CD4-positive, CD25-positive, alpha-beta regulatory T cell (primary cell): ENCODE measurements at places on chromosomes 12 and 14.

GRCh38 chr14:91261115-91261514, 16.6 kb upstream of the GPR68 start:
- no peaks in the 10 kb centered on the region for H3K27me3 ChIP-seq
- H3K4me1 ChIP-seq = peaks cover 32% of the 10 kb centered on the region
- H3K4me3 ChIP-seq = no peak overlapping the region

DNA sequence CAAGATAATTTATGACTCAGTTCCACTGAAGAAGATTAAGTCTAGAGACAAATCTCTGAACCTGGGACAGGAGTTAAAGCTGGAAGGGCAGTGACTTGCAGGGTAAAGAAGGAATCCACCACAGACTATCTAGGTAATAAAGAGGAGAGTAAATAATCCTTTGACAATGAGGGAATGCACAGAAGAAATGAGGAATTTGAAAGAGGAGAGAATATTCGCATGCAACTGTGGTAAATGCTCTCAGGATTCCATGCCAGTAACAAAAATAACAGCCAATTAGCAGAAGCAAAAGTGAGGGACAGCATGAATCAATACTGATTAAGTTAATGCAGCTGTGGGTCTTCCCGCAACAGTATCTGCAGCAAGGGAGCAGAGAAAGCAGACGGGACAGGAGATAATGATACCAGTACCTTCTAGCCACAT, 77.0 kb downstream of the KITLG start:
- H3K36me3 ChIP-seq = no peaks in the 10 kb centered on the region
- H3K4me1 ChIP-seq = no peaks in the 10 kb centered on the region
- no peak overlapping the region for H3K4me3 ChIP-seq
- DNase-seq = no peak
- no peak overlapping the region for H3K27ac ChIP-seq

- DNase-seq = peak; percentile 89
- H3K36me3 ChIP-seq = peaks cover 60% of the 10 kb centered on the region
- peaks cover 24% of the 10 kb centered on the region for H3K4me1 ChIP-seq
- no peak overlapping the region for H3K4me3 ChIP-seq
Measured at GRCh38 chr14:23068789-23069412, 11.6 kb upstream of the CDH24 start.

- no peaks in the 10 kb centered on the region for H3K36me3 ChIP-seq
- no peaks in the 10 kb centered on the region for H3K27me3 ChIP-seq
- no peak for DNase-seq
- no peak overlapping the region for H3K4me3 ChIP-seq
Measured at GRCh38 chr14:104927901-104928300, 3.2 kb downstream of the PLD4 start.

GRCh38 chr14:101823066-101823465, 61.6 kb downstream of the PPP2R5C start:
- peaks cover 86% of the 10 kb centered on the region for H3K4me1 ChIP-seq
- peak overlapping the region; percentile 100 for H3K4me3 ChIP-seq
- peak overlapping the region; percentile 100 for H3K27ac ChIP-seq
- peaks cover 12% of the 10 kb centered on the region for H3K36me3 ChIP-seq
- DNase-seq = peak; percentile 70

DNA sequence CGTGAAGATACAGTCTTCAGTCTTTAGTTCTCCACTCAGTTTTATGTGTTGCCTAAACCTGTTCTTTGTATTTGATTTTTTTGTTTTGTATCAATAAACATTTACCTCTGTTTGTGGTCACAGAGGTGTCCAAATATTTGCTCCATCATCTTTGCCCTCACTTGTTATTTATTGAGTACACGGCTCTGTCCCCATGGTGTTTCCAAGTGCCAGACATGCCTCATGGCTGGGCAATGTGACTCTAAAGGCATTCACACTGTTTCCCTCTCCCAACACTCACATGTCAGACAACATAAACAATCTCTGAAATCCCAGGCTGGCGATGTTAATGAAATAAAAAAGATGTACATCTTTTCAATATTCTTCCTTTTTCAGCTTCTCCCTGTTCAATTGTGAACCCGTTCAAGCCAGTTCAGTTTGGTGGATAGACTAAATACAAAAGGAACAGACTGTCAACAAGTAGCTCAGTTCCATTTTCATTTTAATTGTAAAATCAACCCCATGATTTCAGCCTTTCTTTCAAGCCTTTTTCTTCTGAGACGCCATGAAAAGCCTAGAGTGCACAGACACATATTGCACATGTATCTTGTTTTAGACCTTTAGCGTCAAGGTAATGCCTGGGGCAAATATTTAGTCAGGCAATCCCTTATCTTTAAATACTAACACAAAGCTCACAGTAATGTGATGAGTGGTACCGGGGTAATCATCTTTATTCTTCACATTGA, 680.7 kb downstream of the GALC start:
- H3K27ac ChIP-seq = no peak overlapping the region
- H3K4me1 ChIP-seq = no peaks in the 10 kb centered on the region
- H3K27me3 ChIP-seq = no peaks in the 10 kb centered on the region
- no peak overlapping the region for H3K4me3 ChIP-seq
- no peaks in the 10 kb centered on the region for H3K36me3 ChIP-seq

DNA sequence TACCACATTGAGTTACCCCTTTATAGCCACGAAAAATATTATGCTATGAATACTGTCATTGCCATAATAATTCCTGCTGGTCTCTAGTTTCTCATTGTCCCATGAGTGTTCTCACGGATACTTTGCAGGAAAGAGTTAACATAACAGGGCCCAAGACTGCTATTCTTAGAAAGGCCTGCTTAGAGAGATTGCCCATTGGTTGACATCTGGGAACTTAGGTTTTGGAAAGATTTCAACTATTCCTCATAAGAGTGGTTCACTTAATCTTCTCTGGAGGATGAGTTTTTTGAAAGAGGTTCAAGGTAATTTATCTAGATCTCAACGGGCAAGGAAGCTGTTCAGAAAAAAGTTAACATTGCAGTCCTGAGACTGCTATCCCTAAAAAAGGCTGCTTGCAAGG, 18.4 kb upstream of the PRPF39 start:
- no peak for DNase-seq
- no peaks in the 10 kb centered on the region for H3K36me3 ChIP-seq
- H3K27ac ChIP-seq = no peak overlapping the region
- H3K27me3 ChIP-seq = no peaks in the 10 kb centered on the region

- no peaks in the 10 kb centered on the region for H3K27me3 ChIP-seq
- H3K36me3 ChIP-seq = no peaks in the 10 kb centered on the region
- no peak overlapping the region for H3K4me3 ChIP-seq
- no peak for DNase-seq
- H3K4me1 ChIP-seq = no peaks in the 10 kb centered on the region
Measured at GRCh38 chr12:65015850-65016249, 105.3 kb downstream of the WIF1 start.

- H3K27ac ChIP-seq = no peak overlapping the region
- no peak for DNase-seq
- H3K36me3 ChIP-seq = peaks cover 16% of the 10 kb centered on the region
- H3K4me1 ChIP-seq = peaks cover 26% of the 10 kb centered on the region
- no peaks in the 10 kb centered on the region for H3K27me3 ChIP-seq
Measured at GRCh38 chr12:102118874-102119273, 1.0 kb downstream of the NUP37 start.

DNA sequence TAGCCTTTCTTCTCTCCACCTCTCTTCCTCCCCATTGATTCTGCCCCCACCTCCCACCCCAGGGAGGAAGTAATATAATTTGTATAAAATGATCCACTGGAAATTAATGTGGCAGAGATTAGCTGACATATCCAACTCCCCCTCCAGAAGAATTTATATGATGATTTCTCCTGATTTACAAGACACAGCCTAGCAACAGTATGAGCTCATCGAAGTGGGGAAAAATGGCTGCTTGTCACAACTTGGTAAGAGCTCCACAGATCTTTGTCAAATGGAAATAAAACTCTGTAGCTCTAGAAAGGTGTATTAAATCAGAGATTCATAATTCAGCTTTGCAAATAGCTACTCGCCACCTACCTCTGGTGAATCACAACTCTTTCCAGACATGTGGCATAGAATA, 195.7 kb downstream of the NOVA1 start:
- no peaks in the 10 kb centered on the region for H3K27me3 ChIP-seq
- no peak overlapping the region for H3K4me3 ChIP-seq
- no peak overlapping the region for H3K27ac ChIP-seq
- H3K36me3 ChIP-seq = no peaks in the 10 kb centered on the region
- H3K4me1 ChIP-seq = no peaks in the 10 kb centered on the region
